Right kidney (tissue), 9 donors: ENCODE measurements at places on chromosomes 2 and 18.

DNA sequence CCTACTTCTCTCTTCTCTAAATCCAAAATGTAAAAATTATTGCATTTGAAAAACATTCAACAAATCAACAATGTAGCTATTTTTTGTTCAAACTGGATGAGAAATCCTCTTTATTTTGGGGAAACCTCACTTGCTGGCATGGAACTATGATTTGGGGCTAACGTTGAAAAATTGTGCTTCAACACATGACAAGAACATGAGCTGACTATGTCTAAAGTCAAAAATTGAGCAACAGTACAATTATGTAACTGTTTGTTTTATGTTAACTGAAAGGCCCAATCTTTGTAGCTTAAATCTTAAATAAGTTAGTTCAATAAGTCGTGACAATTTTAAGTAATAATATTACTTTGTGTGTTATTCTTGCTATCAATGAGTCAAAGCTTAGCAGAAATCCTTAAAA, 67.3 kb downstream of the TMEFF2 start:
- no peak for DNase-seq

DNA sequence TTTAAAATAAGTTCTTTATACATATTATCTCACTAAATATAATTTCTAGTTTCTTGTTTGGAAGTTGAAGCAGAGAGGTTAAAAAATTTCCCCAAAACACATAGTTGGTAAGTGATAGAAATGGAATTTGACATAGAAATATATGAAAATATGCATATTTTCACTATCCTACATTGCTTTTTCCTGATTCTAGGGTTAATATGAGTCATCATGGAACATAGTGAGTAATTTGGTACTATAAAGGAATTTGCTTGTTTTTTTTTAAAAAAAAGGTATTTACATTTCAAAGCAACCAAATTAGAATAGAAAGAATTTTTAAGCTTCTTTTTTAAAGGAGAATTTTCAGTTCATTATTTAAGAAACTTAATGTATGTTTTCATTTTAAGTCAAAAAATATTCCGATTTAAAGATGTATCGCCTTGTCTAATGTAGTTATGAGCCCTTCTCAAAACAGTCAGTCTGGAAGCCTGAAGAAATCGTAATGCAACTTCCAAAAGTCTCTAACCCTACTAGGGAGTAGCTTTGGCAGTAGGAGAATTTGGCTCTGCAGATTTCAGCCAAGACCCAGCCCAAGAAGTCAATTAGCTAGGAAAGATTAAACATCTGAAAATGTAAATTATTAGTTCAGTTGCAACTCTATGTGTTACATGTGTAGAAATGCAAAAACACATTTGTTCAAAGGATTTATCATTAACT, 147.3 kb downstream of the RDH14 start:
- no peak for DNase-seq

GRCh38 chr2:196984903-196985302, 58.4 kb upstream of the PGAP1 start:
- DNase-seq: no peak

GRCh38 chr2:200585730-200586643, at the start of gene AOX1:
AOX1 (plus strand) TSS chr2:200586014; CDS start chr2:200586109, 95 bp downstream.
- DNase-seq: peak; percentile 75

DNA sequence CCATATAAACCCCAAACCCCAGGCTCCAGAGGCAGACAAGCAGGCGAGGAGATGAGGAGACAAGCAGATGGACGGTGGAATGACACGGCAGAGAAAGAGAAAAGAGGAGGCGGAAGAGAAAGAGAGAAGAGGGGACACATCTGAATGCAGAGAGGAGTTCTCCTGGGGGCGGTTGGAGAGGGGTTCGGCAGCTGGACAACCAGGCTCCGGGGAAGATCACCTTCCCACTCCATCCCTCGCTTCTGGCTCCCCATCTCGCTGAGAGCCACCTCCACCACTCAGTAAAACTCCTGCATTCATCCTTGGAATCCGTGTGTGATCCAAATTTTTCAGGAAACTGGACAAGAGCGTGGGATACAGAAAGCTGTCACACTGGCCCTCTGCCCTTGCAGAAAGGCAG, 966.7 kb upstream of the NXPH2 start:
- DNase-seq: no peak

- DNase-seq: no peak
Observed at GRCh38 chr2:233112329-233112728, 52.2 kb downstream of the INPP5D start.
